HFFc6 (cell line): ENCODE measurements at places on chromosomes 2 and 18. TPM values are rescaled to one million over a fixed set of nuclear protein-coding genes. Genes with fewer than 3 reads are reported as not detected.

RBKS gene
- 2.4 to 2.6 TPM (median 2.5 TPM) in 3 replicates for total RNA-seq

NIFK gene
- total RNA-seq, result 66.9 to 82.4 TPM (median 70.4 TPM) in 3 replicates

GAL3ST2 gene
- total RNA-seq, result 0.23 to 0.33 TPM (median 0.23 TPM) in 3 replicates

SRD5A2 gene
- total RNA-seq, result not detected in 3 replicates

DNA sequence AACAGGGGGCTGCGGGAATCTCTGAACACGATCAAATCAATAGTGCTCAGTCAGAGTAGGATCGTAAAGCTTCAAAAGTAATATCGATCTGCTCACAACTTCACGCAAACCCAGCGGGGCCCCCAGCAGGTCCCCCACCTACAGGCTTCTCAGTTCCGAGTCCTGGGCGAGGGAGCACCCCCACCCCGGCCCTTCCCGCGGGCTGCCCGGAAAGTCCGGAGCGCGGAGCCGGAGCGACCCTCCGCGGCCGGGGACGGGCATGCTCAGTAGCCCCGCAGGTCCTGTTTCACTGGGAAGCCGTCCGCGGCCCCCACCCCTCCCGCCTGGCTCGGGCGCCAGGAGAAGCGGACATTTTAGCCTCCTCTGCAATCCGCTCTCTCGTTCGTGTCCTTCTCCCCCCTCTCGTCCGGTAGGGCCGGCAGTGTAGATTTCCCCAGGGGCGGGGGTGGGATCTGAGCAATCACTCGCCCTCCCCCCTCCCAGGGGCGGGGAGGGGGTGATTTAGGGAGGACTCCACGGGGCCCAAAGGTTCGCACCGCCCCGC lies 3.3 kb upstream of the SPRED2 start:
- H3K36me3 ChIP-seq, result no peaks in the 10 kb centered on the region
- H3K27me3 ChIP-seq, result peaks cover 5% of the 10 kb centered on the region
- peak overlapping the region; percentile 99 for H3K27ac ChIP-seq
- DNase-seq, result peak; percentile 80
- H3K4me3 ChIP-seq, result peak overlapping the region; percentile 96

- DNase-seq, result peak; percentile 83
- H3K36me3 ChIP-seq, result peaks cover 15% of the 10 kb centered on the region
- no peak overlapping the region for H3K4me3 ChIP-seq
- H3K27ac ChIP-seq, result peak overlapping the region; percentile 71
Observed at GRCh38 chr2:46309052-46309953, 12.1 kb downstream of the EPAS1 start.
